HCEC 1CT (cell line): ENCODE measurements at places on chromosomes 2 and 18.

- DNase-seq: no peak
Observed at GRCh38 chr2:227933884-227934283, 62.5 kb downstream of the DAW1 start.

DNA sequence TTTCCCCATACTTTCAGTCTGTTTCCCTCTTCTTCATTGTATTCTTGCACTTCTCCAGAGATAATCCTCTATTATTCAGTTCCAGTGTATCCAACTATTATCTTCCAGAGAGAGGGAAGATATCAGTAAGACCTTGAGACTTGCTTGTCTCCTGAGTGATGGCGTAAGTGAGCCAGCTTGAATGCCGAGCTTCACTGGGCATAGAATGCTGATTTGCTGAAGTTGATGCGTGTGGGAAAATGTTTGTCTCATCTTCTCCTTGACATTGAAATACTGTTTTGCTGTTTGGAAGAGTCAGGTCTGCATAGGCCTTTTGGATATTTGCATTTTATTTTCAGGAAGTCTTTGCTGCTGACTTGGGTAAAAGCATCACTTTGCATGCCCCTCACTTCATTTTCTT, 41.1 kb upstream of the MGAT5 start:
- no peak for DNase-seq

DNA sequence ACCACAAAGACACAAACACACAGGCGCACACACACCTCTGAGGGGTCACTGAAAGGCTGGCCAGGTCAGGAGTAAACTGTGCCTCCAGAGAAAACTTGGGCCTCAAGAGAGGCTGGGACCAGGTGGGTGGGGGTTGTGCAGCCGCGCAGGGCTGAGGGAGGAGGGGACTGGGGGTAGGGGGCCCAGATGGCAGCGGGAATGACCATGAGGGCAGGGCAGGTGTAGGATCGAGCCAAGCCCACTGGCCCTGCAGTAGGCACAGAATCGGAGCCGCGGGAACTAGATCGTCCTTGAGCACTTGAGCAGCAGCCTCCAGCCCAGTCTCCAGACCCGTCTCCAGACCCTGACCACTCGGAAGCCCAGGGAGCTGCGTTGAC, 36.8 kb downstream of the ANKMY1 start:
- DNase-seq: no peak

DNA sequence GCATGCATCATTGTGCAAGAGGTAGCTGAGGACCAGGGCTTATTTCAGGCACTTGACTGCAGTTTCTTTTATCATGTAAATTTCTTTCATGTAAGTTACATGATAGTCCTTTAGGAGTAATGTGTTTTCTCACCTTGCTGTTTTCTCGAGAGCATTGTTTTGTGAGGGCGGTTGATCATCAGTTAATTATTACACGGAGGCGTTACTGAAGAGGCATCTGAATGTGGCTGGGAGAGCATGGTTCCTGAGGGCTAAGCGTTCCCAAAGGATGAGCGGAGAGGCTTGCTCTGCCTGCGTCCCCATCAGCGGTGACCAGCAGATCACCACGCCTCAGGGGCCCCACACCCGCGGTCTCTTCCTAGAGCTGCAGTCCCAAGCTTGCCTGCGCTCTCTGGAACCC, 156.1 kb upstream of the NFATC1 start:
- DNase-seq: no peak

DNA sequence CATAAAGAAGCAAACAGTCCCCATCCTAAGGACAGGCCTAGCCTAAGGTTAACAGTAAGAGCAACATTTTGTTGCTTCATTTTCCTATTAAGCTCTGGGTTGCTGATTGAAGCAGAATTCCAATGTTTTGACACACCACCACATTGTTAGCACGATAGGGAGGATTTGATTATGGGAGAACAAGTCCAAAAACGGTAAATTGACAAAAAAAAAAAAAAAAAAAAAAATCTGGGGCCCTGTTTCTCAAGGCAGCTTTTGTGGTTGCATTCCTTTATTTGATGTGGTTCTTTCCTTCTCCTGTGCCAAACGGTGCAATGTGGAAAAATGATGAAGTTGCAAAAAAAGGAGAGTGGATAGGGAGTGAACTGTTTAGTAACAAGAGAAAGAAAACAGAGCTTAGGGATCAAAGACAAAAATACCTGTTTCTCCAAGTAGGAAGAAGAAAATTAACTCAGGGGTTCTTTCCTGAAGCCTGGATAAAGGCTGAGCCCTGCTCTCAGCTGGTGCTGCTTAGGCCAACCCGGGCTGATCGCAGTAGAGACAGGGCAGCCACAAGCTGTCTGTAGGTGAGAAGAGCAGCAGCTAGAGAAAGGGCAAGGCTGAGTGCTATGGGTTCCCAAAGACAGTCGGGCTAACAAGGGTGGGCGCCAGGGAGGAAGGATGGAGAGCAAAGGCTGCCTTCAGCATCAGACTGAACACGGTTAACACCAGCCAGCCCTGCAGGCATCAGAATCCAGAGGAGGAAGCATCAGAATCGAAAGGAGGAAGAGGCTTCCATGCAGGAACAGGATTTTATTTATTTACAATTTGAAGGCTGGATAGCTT, 167.8 kb upstream of the FOSL2 start:
- peak; percentile 90 for DNase-seq

- DNase-seq: no peak
Observed at GRCh38 chr2:197835293-197835692, 30.9 kb downstream of the PLCL1 start.

DNA sequence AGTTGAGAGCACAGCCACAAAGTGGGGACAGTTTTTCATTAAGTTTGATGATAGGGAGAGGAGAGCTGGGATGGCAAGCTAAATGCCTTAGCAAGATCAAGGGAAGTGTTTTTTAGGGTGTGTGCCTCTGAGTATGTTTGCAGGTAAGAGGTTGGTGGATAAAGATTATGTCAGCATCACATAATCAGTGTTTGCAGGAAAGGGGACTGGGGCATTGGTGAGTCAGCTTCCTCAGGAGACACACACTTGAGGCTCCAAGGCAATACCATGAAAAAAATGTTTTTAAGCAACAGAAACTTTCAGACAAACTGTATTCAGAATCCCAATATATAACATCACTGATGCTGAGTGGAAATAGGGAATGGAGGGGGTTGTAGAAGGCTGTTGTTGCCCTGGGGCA, 25.4 kb upstream of the DTNB start:
- DNase-seq: no peak

- no peak for DNase-seq
Observed at GRCh38 chr2:42053791-42054701, 6.2 kb downstream of the PKDCC start.

DNA sequence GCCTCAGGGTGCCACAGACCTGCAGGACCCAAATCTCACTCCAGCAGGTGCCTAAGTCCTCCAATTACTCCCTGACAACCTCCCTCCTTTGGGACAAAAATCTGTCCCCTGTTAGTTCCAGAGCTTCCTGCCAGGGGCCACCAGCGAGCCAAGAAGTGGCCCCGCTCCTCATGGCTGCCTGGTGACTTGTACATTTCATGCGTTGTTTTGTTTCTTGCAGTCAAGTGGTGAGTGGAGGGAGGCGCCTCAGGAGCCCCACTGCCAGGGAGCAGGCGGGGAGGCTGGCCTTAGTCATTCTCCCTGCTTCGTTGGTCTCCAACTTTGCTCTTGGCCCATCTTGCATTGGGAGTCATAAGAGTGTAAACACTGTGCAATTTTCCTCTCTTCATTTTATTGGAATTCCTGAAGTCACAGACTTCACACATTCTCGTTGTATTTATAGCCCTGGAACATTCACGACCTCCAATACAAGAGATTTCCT, 81.3 kb downstream of the KCNF1 start:
- no peak for DNase-seq

GRCh38 chr18:79786786-79787526, 10.8 kb upstream of the KCNG2 start:
- DNase-seq: peak; percentile 51

GRCh38 chr2:239788576-239789098, 236.5 kb downstream of the NDUFA10 start:
- DNase-seq: no peak

- DNase-seq: no peak
Observed at GRCh38 chr2:3703757-3704355, 481 bp downstream of the DCDC2C start.

DNA sequence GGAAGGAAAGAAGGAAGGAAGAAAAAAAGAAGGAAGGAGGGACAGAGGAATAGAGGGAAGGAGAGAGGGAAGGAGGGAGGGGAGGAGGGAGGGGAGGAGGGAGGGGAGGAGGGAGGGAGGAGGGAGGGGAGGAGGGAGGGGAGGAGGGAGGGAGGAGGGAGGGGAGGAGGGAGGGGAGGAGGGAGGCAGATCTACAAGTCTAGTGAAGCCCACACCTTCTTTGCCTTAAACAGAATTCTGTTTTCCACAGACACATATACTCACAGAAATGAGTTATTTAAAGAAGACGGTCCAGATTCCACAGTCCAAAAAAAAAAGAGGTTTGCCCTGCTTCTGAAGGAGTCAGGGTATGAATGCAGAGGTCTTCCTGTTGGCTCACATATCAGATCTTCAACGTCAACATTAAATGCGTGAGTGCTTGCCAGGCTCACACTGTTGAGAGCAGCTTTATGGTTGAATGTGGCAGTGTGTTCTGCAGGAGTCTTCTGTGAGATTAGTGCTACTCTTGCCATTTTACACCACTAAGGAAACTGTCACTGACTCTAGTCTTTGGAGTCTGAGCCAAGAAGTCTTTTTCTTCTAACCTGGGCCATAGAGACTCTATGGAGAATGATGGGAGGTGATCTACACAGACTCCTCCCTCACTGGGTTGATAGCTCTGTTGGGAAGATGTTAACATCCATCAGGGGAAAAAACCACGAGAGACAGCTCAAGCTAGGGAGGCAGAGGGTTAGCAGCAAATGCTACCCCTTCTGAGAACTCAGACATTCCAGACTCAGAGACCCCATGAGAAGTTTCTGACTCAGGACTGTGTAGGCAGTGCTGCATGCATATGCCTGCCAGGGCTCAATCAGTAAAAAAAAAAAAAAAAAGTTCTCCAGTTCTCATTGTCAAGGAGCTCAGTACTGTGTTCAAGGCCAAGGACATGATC, 23.3 kb downstream of the PAX8 start:
- DNase-seq: no peak

DNA sequence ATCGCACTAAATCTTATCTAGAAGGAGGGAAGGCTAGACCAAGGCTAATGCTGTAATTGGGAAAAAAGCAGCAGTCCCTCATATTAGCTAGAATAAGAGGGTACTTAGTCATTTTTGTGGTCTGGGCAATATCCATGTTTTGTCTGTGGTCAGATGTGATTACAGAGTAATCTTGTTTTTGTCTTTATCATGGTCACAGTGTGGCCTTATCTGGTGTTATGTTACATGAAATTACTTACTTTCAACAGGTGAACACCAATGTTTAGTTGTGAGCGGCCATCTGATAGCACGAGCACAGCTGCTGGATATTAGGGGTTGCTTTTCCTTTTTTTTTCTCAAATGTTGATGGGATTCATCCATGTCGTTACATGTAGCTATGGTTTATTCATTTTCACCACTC, 23.7 kb upstream of the PLEKHM3 start:
- DNase-seq: no peak

- no peak for DNase-seq
Observed at GRCh38 chr2:232537079-232537478, 2.4 kb upstream of the CHRNG start.

DNA sequence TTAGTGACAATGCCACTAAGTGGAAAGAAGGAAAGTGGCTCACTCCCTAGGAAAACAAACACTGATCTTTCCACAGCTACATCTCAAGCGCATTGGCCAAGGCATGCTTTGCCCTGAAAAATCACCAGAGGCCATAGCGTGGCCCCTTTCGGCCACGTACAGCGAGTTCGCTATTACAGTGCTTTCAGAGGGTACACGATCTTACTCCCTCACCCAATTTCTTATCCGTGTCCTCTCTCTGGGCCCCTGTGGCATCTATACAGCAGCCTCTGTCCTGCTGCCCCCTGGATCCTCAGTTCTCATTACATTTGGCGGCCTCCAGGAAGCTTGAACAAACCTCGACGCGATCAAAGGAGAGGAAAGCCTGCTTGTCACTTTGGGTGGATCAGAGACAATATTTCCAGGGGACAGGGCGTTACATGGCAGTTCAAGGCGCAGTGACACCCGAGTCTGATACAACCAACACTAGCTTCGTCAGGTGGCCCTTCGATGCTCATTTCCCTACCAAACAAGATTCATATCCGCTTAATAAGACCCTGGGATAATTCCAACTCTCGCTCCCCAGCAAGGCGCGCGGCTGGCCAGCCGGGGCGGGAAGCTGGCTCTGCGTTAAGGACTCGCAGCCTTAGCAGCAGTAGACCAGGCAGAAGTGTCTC, 941 bp downstream of the SKOR2 start:
- no peak for DNase-seq

- DNase-seq: no peak
Observed at GRCh38 chr2:239236043-239236807, 164.6 kb downstream of the HDAC4 start.

GRCh38 chr2:228986961-228987360, 284.1 kb downstream of the PID1 start:
- no peak for DNase-seq

GRCh38 chr2:225041207-225041850, 939 bp downstream of the DOCK10 start:
- DNase-seq: peak; percentile 64

GRCh38 chr2:239235311-239235710, 165.5 kb downstream of the HDAC4 start:
- no peak for DNase-seq

- DNase-seq: no peak
Observed at GRCh38 chr2:16413947-16414346, 251.7 kb downstream of the CYRIA start.

DNA sequence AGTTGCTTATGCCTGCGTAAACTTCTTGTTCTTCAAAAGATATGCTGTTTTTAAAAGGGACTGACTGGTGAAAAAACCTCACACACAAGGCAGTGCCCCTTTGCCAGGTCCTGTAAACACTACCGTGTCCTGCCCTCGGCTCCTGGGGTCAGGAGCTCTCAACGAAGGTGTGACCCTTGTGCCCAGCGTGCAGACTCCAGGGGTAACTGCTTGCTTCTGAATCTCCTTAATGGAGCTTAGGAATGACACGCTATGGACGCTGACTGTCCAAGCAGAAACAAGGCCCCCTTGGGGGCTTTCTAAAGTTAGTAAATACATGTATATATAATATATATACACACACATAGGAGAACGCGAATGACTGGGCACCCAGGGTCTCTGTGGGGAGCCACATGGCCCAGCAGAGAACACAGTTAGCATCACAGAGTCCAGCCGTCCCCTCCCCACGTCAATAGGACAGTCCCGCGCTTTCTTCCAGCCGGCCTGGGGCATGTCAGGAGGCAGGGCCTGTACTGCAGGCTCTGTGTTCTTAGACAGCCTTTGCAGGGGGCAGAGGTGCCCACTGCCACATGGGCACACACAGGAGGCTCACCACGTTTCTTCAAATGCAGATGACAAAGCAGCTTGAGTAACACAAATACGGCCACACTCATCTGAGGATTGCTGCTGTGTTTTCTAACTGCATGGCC, 96.1 kb downstream of the HDAC4 start:
- no peak for DNase-seq

GRCh38 chr2:196162586-196163175, 8.7 kb downstream of the STK17B start:
- no peak for DNase-seq
